CD4-positive, alpha-beta T cell treated with Interleukin-21 for 1 hour (primary cell): ENCODE measurements at places on chromosomes 7 and 10.

- no peak for DNase-seq
These were observed 7.5 kb downstream of the NOS3 start for GRCh38 chr7:150998341-150998740.

GRCh38 chr7:100017875-100018274 is 2.5 kb downstream of the ZKSCAN1 start:
- no peak for DNase-seq

GRCh38 chr7:35253460-35253709 is 515 bp downstream of the TBX20 start:
- DNase-seq, result no peak

- no peak for DNase-seq
These were observed 176.7 kb downstream of the EMX2 start for GRCh38 chr10:117718986-117719920.

DNA sequence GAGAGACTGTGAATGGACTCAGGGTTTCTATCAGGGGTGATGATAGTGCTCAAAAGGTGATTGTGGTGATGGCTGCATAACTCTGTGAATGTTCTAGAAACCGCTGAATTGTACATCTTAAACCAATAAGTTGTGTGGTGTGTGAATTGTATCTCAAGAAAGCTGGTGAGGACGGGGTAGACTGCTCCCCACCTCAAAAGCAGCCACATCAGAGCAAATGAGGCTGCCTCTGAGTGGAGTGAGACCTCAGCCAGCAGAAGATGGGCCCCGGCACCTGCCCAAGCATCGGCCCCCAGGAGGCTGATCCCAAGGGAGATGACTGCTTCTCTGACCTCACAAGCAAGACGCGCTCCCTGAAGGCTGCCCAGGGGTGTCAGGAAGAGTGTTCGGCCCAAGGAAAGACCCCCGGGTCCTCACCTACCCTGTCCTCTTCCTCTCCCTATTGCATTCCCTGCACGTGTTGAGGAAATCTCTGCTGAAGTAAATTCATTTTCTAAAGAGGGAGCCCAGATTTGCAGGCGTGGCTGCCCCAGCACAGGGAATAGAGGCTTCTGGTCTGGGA is 279.3 kb upstream of the SHH start:
- no peak for DNase-seq

DNA sequence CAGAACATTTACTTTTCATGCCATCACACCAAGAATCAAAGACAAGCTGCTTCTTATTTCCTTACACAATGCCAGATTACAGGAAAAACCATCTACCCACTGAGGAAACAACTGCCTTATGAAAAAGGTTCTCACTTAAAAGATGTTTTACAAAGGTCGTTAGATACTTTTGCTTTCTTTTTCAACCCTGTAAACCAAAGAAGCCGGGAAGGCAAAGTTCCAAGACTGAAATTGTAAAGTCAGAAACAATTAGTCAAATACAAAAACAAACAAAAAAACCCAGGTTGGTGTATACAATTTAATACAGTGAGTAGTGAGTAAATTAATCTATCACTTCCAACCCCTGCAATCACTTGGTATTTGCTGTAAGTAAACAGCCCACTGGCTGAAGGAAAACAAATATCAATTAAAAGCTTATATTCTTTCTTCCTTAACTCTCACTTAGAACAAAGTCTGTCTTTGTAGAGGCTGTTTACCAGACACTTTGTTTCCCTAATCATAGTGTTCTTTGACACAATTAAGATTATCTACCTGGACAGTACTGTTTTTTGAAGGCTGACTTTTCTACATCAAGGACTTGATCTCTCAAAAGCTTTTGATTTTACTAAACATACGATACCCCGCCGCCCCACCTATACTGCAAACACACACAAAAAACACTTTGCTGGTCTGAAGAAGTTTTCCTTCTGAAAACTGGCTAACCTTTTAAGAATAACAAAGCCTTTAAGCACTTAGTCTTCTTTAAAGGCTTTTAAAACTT is 18.1 kb downstream of the ERLIN1 start:
- peak; percentile 28 for DNase-seq

DNA sequence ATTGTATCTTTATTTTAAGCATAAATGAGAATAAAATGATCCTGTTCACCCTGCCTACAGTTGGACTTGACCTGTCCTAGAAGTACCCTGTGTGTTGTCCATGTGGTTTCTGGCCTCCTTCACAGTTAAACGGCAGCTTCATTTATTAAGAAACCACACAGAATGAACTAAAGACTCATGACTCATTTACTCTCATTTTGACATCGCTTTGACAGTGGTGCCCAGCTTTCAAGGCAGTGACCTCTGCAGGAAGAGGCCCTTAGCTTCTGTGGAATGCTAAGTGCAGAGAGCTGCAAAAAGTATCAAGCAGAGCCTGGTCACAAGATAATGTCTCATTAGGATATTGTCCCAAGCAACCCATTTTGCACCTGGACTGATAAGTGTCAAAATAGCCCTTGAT is 93.4 kb downstream of the AVL9 start:
- no peak for DNase-seq

DNA sequence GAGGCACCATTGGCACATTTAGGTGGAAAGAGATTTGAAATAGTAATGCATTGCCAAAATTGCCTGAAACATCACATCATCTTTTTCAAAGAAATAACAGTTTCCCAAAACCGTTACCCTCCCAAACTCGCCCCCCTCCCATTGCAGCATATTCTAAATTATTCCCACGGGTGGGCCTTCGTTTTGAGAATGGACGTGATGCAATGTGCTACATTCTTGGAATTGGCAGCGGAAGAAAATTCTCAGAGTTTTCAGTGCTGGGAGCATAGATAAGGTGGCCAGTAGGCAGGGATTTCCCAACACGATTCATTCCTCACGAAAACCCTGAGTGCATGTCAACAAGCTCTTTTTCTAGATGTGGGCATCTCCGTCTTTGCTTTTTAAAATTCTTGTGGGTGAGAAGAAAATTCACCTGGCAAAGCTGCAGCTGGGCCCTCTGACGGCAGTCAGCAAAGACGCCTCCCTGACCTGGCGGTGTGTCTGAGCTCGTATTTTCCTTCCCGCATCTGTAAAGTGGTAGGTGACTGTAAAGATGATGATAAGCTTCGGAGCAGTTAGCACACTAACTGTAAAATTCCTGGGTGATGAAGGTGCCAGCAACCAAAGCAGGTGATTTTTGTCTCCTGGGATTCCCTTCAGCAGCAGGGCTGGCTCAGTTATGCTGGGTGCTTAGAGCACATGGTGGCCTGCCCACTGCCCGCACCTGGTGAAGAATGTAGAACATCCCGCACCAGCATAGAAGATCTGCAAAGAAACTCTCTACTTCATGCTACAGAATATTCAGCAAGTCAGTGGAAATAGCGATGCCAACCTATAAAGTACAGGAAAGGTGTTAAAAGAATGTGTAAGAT is 141.9 kb upstream of the KLF6 start:
- DNase-seq, result no peak

DNA sequence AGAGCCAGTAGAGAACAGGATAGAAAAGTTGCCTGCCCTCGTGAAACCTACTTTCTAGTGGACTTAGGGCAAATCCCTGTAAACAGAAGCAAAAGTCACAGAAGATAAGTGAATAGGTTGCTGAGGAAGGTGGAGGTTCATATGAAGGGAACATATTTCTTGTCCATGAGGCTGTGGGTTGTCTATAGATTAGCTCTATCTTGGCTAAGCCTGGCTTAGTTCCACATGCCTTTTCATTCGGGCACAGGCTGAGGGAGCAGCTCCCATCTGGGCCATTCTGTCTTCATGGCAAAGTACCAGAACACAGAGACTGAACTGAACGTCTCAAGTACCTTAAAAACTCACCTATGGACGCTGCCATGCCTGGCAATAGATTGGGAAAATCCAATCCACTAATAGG is 45.3 kb downstream of the BZW2 start:
- no peak for DNase-seq

GRCh38 chr7:129228633-129229032 is 3.8 kb downstream of the AHCYL2 start:
- DNase-seq, result no peak

DNA sequence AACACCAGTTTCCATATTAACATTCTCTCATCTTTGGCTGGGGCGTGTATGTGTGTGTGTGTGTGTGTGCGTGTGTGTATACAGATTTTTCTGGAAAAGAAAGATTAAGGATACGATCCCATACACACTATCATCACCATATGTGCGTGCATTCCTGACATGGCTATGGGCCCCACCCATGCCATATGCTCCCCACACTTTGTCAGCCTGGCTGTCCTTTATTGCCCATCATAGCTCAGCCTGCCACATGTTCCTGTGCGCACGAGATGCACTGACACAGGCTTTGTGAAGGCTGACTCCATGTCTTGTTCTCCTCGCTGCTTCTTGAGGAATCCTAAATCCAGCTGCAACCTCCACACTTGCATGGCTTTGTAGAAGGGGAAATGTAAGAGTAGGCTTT is 984.1 kb downstream of the LRMDA start:
- DNase-seq, result no peak

DNA sequence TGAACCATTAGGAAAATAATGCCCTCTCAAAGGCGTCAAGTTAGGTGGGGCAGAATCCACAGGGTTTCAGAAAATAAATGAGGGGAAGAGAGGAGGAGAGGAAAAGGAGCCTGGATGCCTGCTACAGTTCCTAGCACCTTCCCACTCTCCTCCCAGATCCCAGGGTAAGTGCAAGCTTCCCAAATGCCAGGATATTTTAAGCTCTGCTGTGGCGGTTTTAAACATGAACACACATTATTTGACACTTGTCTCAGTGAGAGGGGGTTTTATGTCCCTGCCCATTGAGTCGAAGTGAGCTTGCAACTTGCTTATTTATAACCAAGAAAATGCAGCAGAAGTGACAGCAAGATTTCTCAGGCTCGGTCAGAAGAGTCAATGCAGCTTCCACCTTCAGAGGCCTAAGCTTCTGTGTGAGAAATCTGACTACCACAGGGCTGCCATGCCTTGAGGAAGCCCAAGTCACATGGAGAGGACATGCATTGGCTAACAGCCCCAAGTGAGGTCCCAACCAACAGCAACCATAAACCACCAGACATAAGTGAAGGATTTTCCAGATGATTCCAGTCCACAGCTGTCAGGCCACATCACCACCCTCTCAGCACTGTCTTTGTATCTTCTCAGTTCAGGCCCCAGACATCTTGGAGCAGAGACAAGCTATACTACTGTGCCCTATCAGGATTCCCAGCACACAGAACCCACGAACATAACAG is 17.9 kb upstream of the BMPER start:
- DNase-seq, result no peak
